ENCODE measurements at places on chromosomes 1 and 21.

GRCh38 chr21:41851090-41851790 lies 27.9 kb downstream of the PRDM15 start:
- no peak for DNase-seq

DNA sequence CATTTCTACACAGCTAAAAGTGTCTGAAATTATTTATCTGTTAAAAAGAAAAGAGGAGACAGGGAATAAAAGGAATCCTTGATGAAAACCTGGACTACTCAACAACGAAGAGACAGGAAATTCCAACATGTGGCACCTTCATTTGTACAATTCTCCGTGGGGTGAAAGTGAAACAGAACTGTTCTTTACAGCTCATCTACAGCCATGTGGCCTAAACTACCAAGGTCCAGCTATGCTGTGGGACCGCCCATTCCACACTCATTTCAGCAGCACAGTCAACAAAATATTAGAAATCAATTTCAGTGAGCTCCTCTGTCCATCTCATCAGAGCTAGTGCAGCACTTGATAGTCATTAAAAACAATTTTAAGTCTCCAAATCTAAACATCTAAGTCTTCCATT lies 44.0 kb downstream of the UBR4 start:
- DNase-seq = no peak

GRCh38 chr1:175842550-175842949 lies 99.2 kb upstream of the TNR start:
- DNase-seq = no peak

- no peak for DNase-seq
Measured at GRCh38 chr1:56404066-56404465, 175.3 kb downstream of the PLPP3 start.

- DNase-seq = no peak
Measured at GRCh38 chr1:178725466-178726086, 532 bp downstream of the RALGPS2 start.

- DNase-seq = no peak
Measured at GRCh38 chr1:175385316-175385715, 192.7 kb upstream of the KIAA0040 start.

DNA sequence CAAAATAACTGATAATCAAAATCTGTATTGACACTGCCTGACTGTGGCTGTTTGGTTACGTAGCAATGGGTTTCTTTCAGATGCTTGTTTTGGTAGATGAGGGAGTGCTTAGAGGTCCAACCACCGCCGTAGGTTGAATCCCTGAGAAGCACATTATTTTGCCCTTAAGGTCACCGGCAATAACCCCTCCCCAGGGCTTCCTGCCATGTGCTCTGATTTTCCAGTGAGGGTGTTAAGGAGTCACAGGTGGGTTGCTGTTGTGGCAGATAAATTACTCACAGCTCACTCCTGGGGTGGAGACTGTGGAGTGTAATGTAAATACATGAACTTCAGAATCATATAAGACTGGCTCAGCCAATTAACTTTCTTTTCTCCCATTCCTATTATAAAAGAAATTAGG lies 81.5 kb upstream of the ZP4 start:
- DNase-seq = no peak

GRCh38 chr1:235942625-235942934 lies 75.9 kb upstream of the LYST start:
- no peak for DNase-seq

DNA sequence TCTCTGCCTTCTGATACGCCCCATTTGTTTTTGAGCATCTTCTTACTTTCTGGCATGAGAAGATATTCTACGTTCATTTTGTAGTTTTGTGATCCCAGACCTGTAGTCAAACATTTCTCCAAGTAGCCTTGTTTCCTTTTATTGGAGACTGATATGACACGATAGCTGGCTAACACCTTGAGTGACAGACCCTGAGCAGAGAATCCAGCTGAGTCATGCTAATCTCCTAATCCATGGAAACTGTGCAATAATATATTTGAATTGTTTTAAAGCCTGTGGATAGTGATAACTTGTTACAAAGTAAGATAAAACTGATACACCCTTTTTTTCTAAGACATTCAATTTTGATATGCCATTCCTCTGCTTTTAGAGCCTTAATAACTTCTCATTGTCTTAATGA lies 1.2 kb upstream of the IFI44L start:
- DNase-seq = no peak

DNA sequence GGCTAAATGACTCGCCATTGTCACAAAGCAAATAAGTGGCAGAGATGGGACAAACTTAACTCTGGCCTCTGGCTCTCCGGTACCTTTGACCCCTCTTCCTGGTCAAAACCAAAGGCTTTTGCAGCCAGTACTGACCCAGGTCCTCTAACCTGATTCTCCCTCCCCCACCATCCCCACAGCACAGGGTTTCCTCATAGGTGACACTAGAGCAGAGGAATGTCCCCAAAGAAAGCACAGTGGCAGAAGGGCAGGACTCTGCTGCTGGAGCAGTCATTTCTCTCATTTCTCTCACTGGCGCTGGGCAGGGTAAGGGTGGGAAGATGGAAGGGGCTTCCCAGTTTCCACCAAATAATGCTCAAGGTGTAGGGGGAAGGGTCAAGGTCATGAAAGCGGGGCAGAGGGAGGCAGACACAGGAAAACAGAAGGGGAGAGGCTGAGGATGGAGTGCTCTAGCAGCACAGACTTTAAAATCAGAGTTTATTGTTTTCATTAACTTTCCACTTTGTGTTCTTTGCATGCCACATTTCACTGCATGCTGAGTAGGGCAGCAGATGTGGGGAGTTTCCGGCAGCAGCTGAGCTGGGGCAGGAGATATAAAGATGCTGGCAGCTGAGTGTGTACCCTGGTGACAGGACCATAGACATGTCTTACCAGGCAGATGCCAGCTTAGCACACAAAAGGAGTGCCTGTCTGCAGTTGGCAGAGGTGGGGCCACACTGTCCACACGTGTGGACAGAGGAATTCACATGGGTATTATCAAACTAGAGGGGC lies 80.5 kb downstream of the FAM78B start:
- no peak for DNase-seq

DNA sequence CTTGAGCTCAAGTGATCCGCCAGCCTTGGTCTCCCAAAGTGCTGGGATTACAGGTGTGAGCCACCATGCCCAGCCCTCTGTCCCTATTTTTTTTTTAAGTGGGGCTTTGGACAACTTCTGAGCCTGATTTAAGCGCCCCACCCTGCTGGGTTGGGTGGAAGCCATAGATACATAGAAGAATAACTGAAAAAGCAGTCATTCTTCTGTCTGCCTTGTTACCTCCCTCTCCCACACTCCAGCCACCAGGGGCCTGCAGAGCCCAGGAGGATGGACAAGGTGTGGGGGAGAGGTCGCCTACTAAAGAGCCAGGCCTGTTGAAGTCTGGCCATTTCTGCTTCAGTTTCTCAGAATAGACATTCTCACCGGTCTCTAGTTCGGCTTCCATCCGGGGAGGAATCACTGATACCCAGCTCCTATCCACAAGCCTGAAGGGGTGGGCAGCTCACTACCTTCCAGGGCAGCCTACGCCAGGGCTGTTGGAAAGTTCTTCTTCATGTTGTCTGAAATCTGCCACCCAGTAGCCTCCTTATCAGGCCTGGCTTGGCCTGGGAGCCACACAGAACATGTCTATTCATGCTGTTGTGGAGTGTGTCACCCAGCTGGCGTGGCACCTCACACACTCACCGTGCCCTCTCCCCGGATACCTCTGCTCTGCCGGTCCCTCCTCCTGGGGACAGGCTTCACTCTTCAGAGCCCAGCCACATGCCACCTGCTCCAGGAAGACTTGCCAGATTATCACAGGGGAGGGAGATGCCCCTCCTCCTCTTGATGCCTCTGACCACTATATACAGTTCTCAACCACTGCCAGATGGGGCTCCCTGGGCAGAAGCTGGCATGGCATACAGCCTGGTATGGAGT lies 27.7 kb downstream of the KNCN start:
- peak; percentile 84 for DNase-seq

DNA sequence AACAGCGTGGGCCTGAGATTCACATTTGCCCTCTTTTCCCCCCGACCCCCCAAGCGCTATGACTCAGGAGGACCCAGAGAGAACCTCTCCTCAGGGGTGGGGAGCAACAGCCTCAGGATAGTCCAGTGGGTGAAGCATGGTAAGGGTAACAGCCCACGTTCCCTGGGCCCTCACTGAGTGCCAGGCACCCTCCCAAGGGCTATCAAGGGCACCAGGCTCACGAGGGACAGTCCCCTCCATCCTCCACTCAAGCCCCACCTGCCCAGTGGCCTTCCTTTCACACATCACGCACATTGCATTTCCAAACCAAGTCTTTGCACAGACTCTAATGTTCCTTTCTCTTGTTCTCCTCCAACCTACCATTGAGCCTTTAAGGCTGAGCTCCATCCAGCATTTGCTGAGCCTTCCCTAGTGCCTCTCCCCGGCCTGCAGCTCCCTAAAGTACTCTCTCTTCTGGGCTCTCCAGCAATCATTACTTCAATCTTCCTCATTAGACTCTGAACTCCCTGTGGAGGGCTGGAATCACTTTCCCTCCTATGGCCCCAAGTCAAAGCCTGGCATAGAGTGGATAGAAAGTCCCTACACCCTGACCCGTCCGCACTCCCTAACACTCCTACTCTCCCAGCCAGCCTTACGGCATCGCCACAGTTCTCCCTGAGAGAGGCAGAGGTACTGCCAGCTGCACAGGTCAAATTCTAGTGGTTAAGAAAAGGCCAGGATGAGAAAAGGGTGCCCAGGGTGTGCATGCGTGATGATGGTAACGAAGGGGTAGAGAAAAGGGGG lies 1.0 kb downstream of the AKR7A2 start:
- DNase-seq = no peak

DNA sequence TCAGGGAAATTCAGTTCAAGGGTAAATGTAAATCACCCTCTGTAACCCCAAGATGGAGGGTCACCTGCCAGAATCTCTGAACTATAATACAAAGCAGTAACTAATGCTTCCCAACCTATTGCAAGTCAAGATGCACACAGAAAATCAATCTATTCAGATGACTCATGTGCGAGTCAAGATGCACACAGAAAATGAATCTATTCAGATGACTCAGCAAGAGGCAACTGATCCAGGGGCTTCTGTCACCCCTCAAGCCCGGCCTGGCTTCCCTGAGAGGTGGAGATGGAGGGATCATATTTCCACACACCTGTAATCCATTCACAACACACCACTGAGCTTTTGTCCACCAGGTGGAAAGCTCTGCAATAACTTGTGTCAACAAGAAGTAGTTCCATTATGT lies 17.4 kb upstream of the HIVEP3 start:
- DNase-seq = no peak

GRCh38 chr1:57012315-57012714 lies 46.5 kb upstream of the C8B start:
- DNase-seq = no peak

GRCh38 chr1:203121186-203122015 lies 6.1 kb upstream of the ADORA1 start:
- DNase-seq = no peak

DNA sequence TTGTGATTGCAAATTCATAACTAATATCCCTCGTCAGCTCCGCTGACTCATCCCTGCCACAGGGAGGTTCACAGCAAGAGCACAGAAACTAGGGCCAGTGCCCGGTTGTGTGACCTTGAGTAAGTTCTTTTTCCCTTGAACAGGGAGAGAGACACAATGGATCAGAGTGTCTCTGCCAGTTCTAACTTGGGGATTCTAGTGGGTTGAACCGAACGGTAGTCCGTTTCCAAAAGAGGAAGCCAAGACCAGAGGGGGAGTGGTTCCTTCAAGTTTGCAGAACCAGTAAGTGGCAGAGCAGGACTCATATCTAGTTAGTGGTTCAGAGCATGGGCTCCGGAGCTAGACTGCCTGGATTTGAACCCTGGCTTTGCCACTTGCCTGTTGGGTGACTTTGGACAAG lies 4.9 kb upstream of the SHISA4 start:
- DNase-seq = no peak

DNA sequence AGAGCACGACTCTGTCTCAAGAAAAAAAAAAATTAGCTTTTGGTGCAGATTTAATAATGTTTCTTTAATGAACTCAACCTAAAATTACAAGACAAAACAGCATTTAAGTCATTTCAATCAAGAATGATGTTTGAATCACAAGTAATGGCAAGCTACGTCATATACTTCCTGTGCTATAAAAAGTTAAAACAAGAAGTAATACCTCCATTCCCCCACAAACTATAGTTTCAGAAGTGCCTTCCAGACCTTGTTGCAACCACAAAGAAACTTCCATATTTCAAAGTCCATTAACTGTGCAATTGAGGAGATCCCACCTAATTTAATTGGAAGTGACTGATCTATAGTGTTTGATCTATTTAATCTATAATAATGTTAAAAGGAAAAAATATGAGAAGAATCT lies 15.1 kb downstream of the NRDC start:
- DNase-seq = no peak

DNA sequence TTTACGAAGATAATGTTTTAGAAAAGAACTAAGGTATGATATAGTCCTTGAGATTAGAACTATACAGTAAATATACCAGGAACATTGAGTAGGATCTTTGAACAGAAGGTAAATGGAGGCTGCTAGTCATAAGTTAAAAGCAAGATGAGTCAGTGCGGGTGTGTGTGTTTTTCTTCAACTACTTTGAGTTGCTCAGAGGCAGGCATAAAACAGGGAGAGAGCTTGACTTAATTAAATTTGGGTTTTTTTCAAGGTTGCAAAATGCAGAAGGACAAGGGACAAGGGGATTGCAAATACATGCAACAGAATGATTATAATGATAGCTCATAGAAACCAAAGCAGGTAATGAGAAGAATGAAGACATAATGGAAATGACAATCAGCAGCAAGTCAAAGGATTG lies 815.1 kb downstream of the NCAM2 start:
- no peak for DNase-seq

- no peak for DNase-seq
Measured at GRCh38 chr21:34802180-34802899, 133.5 kb downstream of the CLIC6 start.

- peak; percentile 46 for DNase-seq
Measured at GRCh38 chr1:3530926-3531818, 76.7 kb downstream of the ARHGEF16 start.

DNA sequence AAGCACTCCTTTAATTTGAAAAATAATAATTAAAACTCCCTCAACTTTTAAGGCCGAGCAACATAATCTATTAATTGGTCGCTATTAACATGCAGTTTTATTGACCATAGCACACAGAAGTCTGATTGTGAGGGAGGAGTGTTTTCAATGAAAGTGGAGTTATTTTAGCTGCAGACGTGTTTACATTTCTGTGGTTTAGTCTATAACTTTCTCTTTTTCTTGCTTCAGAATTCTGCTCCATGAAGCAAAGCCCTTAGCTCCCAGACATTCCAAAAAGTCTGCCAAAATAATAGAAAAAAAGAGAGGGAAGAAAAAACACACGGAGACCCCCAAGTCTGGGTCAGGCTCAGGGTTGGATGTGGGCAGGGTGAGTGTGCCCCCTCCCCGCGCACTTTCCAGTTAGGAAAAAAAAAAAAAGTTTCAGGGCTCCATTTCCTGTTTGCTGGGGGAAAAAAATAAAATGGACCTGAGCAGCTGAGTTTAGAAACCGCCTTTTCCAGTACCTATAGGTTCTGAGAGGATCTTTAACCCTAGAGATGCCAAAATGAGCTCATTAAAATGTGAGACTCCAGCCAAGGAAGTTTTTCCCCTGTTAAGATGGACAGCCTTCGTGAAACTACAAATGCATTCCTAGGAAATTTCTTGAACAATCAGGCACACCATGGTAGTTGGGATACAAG lies 143.7 kb upstream of the ETS2 start:
- DNase-seq = no peak

Data from DMS 273 treated with DMSO at 0.1 percent for 48 hours (cell line).